ENCODE measurements at places on chromosomes 2 and 18. TPM values are rescaled to one million over a fixed set of nuclear protein-coding genes. Genes with fewer than 3 reads are reported as not detected.

Gene NT5C1B
- not detected for total RNA-seq

Gene NT5DC4
- total RNA-seq: not detected

Gene TUBA3E
- not detected for total RNA-seq

Gene TMEM178A
- 2.0 TPM for total RNA-seq

Gene EFR3B
- total RNA-seq: 1.5 TPM

Gene MC2R
- total RNA-seq: not detected

Gene MYL1
- total RNA-seq: not detected

Gene IL1RL2
- total RNA-seq: 5.2 TPM

Gene DSG4
- not detected for total RNA-seq

Gene LDAH
- total RNA-seq: 9.1 TPM

Gene E2F6
- total RNA-seq: 9.1 TPM

Gene COL3A1
- total RNA-seq: 123 TPM

Gene CYBRD1
- 226 TPM for total RNA-seq

Gene GULP1
- total RNA-seq: 57.2 TPM

Gene CASP10
- 8.3 TPM for total RNA-seq

Gene WDR75
- 30.7 TPM for total RNA-seq

Gene HMSD
- not detected for total RNA-seq

Gene DLX1
- not detected for total RNA-seq

Gene RASGRP3
- 4.2 TPM for total RNA-seq

Gene PLGLB1
- 2.2 TPM for total RNA-seq

Gene LOXHD1
- not detected for total RNA-seq
